NCI-H1092 (cell line): ENCODE measurements at places on chromosomes 12 and 14.

- DNase-seq = no peak
Measured at GRCh38 chr12:39574785-39575497, 44.7 kb downstream of the ABCD2 start.

DNA sequence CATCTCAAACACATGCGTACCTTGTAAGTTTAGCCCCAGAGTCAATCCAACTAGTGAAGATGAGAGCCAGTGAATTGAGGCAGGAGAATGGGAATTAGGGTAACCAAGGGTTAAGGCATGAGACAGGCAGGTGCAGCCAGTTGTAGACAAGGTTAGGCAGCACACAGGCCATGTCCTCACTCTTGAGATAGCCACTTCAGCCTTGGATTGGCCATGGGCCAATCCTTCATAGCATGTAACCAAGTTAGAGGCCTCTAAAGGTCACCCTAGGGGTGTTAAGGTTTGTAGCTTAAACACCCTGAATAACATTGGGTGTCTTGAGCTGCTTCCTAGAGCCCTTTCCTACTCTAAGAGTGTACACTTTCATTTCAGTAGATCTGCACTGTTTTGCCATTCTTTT is 208.2 kb upstream of the RBM19 start:
- DNase-seq = no peak

GRCh38 chr14:20578325-20578724 is 9.5 kb downstream of the RNASE11 start:
- DNase-seq = no peak

DNA sequence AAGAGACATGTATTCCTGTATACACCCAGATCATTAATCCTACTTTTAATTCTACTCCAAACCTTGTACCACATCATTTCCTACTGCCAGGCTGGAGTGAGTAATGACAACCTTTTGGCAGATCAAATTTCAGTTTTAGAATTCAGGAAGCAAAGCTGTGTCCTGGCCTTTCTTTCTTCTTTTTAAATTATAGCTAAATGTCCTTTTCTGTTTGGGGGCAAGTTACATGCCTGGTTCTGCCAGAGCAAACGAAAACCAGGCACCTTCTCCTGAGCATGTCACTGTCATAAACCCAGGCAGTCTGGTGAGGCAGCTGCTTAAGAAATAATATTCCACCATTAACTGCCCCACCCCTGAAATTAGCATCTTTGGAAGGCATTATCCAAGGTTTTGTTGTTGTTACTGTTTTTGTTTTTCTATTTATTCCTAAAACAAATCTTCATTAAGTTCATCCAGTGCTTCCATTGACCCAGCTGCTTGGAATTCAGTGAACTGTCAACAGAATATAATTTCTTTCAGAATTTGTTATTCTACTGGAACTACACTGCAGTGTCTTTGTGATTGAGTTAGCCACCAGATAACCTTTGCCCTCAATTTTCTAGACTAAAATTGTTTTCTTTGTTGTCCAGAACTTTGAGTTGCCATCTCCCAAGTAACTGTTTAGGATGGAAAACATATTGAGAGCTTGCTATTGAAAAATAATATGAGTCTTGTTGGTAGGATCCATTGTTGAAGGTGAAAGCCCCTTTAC is 33.2 kb downstream of the SAMD4A start:
- no peak for DNase-seq

- no peak for DNase-seq
Measured at GRCh38 chr12:51000245-51000644, 25.9 kb downstream of the SLC11A2 start.

GRCh38 chr12:105865886-105866285 is 272.9 kb downstream of the NUAK1 start:
- no peak for DNase-seq

- no peak for DNase-seq
Measured at GRCh38 chr14:50666772-50667683, 1.1 kb downstream of the SAV1 start.

GRCh38 chr12:129779033-129779432 is 124.8 kb downstream of the TMEM132D start:
- no peak for DNase-seq

- DNase-seq = peak; percentile 21
Measured at GRCh38 chr14:78345131-78345744, 175.1 kb downstream of the NRXN3 start.

GRCh38 chr14:65867333-65867732 is 454.8 kb downstream of the FUT8 start:
- DNase-seq = no peak
